CD14-positive monocyte (primary cell): ENCODE measurements at places on chromosomes 1 and 21.

DNA sequence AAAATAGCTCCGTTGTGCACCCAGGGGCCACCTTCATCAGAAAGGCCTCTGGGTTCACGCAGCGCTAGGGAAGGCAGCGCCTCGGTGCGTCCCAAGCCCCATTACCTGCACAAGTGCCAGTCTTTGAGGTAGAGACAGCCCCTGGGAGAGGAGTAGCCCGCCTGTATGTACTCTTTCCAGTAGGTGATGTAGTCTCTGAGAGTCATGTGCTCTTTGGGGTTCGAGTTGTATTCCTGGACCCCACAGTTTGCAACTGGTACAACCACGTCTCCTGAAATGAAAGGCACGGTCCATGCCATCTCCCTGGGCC, 601 bp downstream of the JMJD4 start:
- no peak for DNase-seq

DNA sequence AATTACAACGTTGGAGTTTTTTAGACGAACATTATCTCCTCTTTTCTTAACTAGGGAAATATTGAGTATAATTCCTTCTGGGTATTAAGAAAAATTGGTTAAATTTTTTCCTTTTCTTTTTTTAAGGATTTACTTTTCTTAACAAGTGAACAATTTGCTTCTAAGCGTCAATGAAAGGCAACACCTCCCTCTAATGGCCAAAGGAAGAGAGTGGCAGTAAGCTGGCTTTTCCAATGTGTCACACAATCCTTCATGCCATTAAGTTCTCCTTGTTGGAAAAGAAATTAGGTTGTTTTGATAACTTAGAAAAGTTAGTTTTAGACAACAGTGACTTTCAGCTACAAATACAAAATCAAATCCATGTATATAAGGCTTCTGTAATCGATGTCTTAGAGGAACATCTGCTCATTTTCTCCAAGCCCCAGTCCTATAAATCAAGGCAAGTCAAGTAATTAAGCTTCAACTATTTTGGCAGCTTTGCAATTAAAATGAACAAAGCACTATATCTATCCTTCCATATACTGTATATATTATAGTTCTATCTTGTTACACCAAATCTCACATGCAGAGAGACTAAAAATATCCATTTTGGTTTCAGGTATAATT, 62.8 kb downstream of the EDEM3 start:
- no peak for DNase-seq

DNA sequence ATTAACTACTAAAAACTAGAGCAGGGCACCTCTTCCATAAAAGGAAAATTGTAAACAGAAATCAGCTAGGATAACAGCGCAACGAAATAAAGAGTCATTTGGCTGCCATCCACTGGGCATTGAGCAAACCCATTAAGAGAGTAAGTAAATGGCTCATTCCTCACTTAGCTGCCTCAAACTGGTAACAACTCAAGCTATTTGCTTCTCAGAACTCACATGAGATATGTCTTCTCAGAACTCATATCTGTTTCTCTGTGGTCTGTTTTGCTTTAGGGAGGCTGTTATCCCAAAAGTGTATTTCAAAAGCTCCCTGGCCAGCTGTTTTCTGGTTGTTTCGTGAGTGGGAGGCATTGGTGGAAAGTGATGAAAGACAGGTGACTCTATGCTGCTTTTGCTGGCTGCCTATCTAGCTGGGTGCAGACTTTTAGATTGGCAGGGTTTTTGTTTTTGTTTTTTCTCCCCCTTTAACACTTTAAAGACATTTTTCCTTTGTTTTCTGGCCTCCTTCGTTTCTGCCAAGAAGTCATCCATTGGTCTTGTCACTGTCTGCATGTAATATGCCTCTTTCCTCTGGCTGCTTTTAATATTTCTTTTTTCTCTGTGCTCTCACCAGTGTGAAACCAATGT, 269.2 kb upstream of the RGS18 start:
- no peak for DNase-seq

GRCh38 chr1:234533034-234533891, 54.3 kb upstream of the TARBP1 start:
- DNase-seq: peak; percentile 48

DNA sequence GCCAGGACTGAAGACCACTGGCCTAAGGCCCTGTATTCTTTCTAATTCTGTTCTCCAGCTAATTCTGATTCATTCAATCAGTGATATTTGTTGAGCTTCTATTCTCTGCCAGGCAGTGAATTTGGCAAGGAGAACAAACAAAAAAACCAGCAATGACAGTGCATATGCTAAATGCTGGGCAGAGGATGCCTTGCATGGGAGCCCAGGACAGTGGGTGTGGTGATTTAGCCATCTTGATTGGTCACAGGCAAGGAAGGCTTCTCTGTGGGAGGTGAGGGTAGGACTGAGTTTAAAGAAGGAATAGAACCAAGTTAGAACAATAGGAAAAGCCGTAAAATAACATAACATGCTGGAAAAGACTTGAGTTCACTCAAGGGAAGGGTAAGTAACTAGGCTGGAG, 9.2 kb upstream of the CPT2 start:
- DNase-seq: no peak

DNA sequence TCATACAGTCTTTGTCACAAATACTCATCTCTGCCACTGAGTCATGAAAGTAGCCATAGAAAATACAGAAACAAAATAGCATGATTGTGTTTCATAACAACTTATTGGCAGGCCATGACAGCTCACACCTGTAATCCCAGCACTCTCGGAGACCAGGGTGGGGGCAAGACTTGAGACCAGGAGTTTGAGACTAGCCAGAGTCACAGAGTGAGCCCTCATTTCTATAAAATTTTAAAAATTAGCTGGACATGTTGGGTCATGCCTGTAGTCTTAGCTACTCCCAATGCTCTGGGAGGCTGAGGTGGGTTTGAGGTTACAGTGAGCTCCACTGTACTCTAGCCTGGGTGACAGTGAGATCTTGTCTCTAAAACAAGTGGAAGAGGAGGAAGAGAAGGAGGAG, 411.1 kb downstream of the PCP4 start:
- DNase-seq: no peak

DNA sequence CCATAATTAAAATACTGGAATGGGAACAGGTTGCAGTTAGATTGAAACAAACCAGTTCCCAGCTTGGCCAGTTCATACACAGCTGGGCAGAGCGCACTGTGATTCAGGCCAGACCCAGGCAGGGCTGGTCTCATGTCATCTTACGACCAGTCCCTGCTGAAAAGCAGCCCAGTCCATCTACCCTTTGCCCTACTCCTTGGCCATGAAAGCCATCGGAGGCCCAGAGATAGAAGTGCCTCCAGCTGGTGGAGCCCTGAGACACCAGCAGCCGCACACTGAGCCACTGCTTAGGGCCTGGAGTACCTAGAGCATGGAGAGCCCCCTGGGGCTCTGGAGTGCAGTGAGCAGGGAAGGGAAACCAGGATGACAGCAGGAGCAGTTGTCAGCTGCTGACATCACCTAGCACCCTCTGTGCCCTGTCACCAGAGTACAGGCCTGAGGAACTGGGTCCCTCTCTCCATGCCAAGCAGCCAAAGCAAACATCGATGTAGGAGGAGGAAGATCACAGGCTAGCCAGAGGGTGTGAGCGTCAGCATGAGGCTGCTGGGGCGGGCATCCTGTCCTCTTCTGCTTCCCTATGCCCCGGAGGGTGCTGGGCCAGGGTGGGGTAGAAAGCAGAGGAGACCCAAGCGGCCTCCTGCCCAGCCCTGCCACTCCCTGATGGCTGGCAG, 34.2 kb upstream of the TMEM125 start:
- no peak for DNase-seq

- DNase-seq: peak; percentile 67
Measured at GRCh38 chr21:36260030-36260787, 59.8 kb upstream of the MORC3 start.

DNA sequence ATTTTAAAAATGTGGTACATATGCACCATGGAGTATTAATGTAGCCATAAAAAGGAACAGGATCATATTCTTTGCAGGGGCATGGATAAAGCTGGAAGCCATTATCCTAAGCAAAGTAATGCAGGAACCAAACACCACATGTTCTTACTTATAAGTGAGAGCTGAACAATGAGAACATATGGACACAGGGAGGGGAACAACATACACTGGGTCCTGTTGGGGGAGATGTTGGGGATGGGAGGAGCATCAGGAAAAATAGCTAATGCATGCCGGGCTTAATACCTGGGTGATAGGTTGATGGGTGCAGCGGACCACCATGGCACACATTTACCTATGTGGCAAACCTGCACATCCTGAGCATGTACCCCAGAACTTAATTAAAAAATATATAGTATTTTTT, 352.5 kb upstream of the KAZN start:
- no peak for DNase-seq

DNA sequence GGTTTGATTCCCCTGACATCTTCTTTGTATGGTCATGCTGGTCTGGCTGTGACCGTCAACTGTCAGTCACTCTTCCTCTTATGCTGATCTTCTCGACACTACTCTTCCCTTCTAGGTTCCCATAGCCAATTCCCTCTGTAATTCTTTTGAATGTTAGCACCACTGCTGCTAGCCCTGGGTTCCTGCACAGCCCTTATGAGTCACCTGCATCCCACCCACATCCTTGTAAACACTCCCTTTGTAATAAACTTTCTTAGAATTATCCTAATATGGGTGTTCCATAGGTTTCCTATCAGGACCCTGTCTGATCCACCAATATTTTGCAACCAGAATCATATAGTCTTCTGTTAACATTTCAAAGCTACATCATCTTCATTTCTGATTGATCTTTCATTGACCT, 37.1 kb downstream of the JUN start:
- DNase-seq: no peak

- DNase-seq: peak; percentile 71
Measured at GRCh38 chr1:226061841-226062557, 517 bp upstream of the H3-3A start.

DNA sequence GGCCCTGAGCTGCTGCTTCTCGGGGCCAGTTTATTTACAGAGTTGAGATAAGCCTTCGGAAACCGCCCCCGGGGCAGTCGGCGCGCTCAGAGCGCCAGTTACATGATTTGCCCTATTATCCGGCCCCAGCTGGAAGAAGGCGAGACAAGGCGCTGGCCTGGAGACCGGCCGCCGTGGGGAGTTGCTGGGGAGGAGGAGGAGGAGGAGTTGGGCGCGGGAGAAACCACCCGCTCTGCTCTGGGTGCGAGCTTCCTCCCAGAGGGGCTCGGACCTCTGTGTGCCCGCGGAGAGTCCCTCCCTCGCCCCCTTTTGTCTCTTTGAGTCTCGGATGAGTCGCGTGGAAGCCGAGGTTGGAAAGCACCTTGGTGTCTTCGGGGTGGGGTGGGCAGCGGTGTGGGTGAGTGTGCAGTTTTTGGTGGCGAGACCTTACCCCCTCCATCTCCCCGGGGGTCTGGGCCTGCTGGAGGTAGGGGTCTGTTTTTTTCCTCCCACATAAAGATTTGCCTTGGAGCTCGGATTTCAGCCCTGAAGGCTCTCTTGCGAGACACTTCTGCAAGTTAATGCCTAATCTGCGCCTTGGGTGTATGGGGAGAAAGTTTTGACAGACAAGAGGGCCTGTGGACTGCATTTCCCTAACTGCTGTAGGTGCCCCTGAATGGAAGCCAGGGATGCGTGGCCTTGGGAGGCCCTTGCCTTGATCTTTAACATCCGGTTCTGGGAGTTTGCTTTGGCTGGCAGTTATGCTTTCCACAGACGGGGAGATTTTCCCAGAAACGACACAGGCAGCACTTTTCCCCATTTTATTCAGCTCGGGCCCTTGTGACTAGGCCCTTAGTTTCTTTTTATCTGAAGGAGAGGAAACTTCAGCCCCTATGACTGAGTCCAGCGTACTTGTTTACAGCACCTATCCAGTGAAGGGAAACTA, 80.0 kb downstream of the NDUFS5 start:
- no peak for DNase-seq

DNA sequence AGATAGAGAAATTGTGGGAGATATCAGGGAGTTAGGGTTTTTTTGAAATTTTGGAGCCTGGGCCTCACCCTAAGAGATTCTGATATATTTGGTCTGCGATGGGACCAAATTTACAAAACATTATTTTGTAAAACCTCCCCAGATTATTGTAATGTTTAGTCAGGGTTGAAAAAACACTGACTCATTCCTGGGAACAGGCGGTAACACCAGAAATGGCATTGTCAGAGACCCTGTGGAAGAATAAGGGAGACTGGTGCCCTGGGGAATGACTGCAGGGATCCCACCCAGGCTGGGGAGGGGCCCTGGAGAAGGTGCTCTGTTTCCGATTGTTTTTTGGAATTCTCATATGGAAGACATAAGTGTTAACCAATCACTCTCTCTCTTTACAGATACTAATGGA, 13.1 kb upstream of the STRIP1 start:
- no peak for DNase-seq

DNA sequence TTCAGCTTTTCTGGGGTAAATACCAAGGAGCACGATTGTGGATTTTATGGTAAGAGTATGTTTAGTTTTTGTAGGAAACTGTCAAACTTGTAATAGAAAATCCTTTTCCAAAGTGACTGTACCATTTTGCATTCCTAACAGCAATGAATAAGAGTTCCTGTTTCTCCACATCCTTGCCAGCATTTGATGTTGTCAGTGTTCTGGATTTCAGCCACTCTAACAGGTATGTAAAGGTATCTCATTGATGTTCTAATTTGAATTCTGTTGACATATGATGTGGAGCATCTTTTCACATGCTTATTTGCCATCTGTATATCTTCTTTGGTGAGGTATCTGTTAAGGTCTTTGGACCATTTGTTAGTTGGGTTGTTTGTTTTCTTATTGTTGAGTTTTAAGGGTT, 50.3 kb upstream of the RGS2 start:
- DNase-seq: no peak

DNA sequence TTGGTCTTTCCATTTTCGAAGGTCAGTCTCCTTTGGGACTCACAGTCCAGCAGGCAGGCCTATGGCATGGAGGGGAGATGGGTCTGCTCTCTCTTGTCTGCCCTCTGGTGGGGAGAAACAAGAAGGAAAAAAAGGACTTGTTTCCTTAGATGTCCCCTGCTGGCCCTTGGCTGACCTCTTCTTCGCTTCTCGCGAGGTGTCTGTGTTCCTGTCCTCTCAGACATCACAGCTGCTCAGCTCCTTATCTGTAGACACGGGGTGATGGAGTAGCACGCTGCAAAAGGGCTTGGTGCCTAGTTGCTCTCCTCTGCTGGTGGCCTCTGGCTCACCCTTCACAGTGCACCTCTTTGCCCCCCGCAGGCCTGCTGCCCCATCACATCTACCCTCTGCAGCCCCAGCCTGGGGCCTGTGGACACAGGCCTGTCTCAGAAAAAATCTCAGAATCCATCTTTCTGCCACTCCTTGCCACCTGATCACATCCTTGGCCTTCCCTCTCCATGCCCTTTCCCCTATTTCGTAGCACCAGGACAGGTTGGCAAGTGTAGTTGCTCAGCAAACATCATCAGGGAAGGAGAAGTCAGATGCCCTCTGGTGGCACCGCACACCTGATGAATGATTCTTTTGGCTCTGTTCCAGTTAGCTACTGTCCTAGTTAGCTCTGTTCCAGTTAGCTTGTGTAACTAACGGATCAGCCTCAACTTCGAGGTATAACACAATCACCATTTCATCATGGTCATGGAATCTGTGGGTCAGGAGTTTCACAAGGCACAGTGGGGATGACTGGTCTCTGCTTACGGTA, 18.7 kb upstream of the AK2 start:
- peak; percentile 85 for DNase-seq
